Daoy (cell line): ENCODE measurements at places on chromosomes 4 and X. TPM values are rescaled to one million over a fixed set of nuclear protein-coding genes. Genes with fewer than 3 reads are reported as not detected.

DNA sequence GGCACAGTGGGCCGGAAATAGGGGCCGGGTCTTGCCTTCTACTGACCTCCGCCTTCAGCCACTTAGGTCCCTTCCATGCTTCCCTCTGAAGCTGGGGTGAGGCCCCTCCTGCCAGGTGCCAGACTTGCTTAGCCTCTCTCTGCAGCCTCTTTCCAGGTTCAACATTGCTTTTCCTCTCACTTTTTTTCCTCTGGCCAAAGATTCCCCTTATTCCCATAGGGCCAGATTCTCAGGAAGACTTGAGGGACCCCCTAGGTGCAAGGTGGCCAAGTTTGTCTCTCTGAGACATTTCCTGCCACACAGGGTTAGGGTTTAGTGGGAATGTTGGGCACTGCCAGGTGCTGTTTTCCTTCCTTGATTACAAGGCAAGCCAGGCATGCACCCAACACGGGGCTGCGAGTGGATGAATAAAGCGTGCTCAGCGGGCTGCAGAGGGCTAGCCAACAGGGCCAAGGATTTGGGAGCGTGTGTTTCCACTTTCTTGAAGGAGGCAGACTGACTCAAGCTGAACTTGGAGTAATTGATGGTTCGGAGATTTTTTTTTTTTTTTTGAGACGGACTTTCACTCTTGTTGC, 7.6 kb upstream of the GJB1 start:
- no peak for DNase-seq

GLOD5 gene
- not detected in 2 replicates for total RNA-seq

- peak; percentile 84 for DNase-seq
Observed at GRCh38 chr4:181957088-181957487, 286.1 kb upstream of the TENM3 start.

COL25A1 gene
- 0.33 and 0.74 TPM in 2 replicates for total RNA-seq

- no peak for DNase-seq
Observed at GRCh38 chrX:44946771-44947170, 73.8 kb downstream of the KDM6A start.

DNA sequence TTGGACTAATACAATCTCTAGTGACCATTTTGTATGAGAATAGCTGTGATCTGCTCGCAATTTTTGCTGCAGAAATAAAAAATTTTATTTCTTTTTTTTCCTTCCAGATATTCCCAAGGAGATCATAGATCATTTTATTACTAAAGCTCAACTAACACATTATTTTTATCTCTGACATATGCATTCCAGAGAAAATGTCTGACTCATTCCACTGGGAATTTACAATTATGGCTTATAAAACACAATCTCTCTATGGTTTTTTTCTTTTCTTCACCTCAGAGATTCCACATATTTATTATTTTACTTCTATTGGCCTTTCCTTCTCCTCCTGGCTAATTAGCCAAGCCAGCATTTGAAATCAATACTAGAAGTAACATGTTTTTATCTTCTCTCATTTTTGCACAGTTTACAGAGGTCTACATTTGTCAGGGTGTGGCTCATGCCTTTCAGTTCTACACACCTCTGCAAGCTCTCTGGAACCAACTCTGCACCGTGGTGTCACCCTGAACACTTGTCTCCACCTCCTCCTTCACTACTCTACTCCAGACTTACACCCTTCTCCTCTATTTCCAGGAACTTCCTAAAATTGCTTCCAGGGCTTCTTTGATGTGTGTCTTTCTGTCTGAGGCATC, 59.8 kb upstream of the GPM6A start:
- DNase-seq = peak; percentile 1

DNA sequence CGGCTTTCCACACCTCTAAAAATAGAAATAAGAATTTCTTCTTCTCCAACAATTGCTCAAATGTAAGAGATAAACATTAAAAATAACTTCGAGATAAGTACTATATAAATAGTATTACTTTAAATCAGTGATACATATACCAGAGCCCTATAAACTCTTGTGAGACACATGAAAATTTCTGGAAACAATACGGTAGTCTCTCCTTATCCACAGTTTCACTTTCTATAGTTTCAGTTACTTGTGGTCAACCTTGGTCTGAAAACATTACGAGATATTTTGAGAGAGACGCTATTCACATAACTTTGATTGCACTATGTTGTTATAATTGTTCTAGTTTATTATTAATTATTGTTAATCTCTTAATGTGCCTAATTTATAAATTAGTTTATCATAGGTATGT, 101.5 kb upstream of the CXXC4 start:
- DNase-seq = no peak

- no peak for DNase-seq
Observed at GRCh38 chrX:15496824-15497223, 3.7 kb upstream of the PIR start.

DNA sequence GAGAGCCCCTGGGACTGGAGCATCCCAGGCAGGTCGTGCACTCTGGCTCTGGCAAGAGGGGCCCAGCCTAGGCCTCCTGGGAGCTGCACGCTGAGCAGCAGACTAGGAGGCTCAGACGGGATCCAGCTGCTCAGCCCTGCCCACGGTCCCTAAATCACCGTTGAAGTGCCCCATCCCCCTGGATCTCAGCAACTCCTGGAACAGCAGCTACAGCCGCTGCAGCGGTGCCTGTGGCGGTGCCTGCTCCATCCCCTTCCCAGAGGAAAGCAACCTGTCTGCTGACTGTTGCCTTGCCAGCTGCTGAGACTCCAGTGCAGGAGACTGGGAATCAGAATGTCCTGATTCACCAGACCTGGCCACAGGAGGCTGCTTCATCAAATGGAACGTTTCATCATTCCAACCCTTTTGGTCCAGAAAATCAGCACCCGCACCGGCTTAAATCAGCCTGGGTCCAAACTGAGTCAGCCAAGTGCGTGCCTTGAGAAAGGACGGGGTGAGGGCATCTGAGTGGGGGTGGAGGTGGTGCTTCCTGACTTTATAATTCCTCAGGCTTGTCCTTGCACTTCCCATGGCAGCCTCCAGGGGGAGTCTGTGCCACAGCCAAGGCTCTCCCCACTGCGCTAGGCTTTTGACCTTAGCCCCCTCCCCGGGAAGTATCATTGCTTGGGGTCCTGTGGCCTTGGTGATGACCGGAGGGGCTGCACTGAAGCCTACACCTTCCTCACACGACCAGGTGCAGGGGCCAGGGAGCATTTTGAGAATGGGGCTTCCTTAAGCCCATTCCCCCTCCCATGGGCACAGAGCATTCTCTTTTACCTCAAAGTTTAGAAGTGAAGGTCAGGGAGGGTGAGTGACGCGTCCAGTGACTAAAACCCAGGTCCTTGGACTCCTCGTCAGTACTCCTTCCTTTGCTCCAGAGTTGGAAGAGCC, 6.5 kb downstream of the ZNF185 start:
- DNase-seq = peak; percentile 49

CXorf51A gene
- not detected in 2 replicates for total RNA-seq

- peak; percentile 19 for DNase-seq
Observed at GRCh38 chr4:112916868-112917267, 132.6 kb upstream of the ANK2 start.

DNA sequence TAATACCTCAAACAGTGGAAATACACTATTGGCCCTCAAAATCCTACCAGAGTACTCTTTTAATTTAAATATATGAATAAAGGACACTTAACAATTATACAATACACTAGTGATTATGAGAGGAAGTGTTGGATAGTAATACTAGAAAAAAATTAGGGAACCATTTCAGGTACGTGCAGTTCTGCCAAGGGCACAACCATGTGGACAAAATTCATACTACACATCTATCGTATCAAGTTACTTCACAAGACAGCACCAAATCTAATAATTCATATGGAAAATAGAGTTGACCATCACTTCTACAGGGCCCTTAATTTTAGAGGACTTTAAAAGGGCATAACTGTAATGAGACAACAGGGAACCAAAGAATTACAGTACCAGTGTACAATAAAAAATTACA, 69.2 kb upstream of the ZCCHC13 start:
- DNase-seq = no peak

- no peak for DNase-seq
Observed at GRCh38 chr4:142365391-142365790, 480.7 kb downstream of the INPP4B start.

PAGE4 gene
- total RNA-seq = not detected in 2 replicates
